ACHN (cell line): ENCODE measurements at places on chromosomes 2 and 18.

DNA sequence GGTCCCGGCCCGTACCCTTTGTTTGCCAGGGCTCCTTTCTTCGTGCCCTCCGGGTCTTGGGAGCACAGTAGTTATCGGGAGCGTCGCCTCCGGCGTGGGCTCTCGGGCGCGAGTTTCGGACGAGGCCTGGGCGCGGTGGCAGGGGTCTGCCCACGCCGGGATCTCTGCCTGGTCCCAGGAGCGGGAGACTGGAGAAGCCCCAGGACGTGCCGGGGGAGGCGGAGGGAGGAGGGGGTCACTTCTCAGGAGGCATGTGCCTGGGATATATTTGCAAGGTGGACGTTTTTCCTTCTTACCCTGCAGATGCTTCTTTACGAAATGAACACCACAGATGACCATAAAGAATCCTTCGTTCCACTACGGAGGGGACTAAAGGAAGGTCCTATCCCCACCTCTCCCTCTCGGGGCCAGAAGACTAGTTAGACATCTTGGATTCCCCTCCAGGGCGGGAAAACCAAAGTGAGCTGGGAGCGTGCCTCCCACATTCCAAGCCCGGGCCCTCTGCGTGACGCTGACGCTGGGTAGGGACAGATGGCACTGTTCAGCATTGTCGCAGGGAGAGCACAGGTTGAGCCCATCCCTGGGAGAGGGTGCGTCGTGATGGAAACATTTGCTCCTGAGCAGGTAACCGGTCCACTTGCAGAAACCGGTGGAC, 483 bp upstream of the FHL2 start:
- no peak for DNase-seq

GRCh38 chr2:27989149-27989548, 98.6 kb downstream of the BABAM2 start:
- peak; percentile 20 for DNase-seq

DNA sequence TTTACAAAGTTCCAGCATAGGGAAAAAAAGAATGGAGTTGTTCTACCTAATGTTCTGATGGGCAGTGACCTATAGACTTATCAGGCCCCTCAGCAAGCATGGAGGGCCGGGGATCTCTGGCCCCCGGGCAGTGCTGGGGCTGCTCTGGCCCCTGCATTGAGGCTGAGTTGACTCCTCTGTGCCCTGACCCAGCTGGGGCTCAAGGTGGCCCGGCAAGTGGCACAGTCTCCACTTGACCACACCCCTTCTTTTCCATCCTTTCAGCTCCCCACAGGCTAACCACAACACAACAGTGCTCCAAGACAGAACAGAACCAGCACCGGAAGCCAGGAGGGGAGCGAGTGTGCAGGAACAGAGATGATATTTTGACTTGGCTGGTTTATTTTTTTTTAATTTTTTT, 19.9 kb downstream of the TOGARAM2 start:
- no peak for DNase-seq

DNA sequence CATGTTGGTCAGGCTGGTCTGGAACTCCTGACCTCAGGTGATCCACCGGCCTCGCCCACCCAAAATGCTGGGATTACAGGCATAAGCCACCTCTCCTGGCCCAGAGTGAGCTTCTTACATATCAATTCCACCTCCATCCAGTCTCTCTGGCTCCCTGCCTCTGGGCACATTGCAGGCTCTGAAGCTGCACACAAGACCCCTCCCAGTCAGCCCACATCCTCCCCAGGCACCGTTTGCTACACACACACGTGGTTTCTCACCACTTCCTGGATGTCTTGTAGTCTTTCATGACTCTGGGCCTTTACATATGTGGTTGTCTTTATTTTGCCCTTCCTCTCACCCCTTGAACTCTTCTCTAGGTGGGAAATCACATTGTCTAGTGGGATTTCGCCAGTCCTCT, 64.0 kb upstream of the CABLES1 start:
- DNase-seq = no peak

GRCh38 chr2:131105950-131106801, 1.0 kb downstream of the PLEKHB2 start:
- DNase-seq = peak; percentile 79

DNA sequence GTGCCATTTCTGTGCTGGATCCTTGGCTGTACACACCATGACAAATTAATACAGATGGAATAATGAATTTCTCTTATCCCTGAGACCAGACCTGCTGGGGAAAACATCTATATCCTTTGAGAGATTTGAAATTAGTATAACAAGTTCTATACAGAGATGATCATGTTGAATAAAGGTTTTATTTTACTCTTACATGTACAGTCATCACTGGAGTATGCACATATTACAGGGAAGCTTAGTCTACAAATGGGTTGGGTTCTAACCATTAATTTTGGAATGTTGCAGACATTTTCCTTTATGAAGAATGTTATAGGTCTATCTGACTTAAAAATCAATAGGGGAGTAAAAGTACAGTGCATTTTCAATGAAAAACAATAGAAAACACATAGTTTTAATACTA, 29.9 kb upstream of the MMADHC start:
- DNase-seq = no peak

GRCh38 chr2:45173513-45173912, 164.3 kb upstream of the SIX2 start:
- peak; percentile 89 for DNase-seq

- DNase-seq = no peak
Measured at GRCh38 chr2:25227576-25227975, 59.2 kb upstream of the POMC start.

- no peak for DNase-seq
Measured at GRCh38 chr2:144004742-144005141, 515.2 kb downstream of the ZEB2 start.

DNA sequence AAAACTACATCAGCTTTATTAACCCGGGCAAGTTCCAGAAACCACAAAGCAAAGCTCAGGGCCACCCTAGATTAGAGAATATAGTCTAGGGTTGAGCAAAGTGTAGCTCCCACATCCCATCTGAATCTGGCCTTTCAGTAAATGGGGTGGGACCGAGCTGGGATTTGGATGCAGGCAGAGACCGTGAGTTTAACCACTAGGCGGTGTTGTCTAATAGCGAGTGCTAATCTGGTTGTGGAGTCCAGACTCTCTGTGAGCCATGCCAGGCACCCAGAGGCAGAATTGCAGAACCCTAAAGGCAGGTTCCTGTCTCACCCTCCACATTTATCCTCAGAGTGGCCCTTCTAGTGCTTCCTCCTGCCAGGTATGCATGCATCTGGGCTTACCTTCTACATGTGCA, 435.9 kb downstream of the TSN start:
- peak; percentile 59 for DNase-seq

- DNase-seq = no peak
Measured at GRCh38 chr2:173669271-173669853, 295.8 kb downstream of the SP3 start.

DNA sequence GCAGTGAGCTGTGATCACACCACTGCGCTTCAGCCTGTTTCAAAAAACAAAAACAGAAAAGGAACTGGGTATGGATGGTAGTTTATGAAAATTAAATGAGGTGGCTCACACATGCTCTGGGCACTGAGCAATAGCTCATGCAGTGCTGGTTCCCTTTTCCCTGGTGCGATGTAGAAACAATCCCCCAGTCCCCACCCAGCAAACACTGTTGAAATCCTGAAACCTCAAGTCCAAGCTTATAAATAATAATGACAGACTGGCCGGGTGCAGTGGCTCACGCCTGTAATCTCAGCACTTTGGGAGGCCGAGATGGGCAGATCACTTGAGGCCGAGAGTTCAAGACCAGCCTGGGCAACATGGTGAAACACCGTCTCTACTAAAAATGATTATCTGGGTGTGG, 55.4 kb upstream of the SMAD2 start:
- DNase-seq = no peak

- no peak for DNase-seq
Measured at GRCh38 chr2:11775384-11775783, 29.0 kb downstream of the LPIN1 start.

DNA sequence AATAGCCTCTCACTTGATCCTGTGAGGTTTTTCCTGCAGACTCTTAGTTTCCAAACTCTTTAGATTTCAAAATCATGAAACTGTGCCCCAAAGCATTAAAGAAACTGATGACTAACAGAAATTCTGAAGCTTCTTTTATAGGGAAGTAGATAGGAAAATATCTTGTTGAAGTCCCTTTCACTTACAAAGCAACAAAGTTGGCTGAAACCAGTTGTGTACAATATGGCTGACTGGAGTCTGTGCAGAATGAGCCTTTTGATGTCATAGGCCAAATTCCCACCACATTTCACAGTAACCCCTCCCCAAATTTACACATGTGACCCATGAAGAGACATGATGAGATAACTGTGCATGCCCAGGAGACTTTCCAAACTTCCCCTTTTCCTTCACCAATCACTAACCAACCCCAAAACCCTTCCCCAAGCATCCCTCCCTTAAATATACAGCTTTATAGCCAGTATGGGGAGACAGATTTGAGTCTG, 61.7 kb upstream of the NCK2 start:
- DNase-seq = no peak

DNA sequence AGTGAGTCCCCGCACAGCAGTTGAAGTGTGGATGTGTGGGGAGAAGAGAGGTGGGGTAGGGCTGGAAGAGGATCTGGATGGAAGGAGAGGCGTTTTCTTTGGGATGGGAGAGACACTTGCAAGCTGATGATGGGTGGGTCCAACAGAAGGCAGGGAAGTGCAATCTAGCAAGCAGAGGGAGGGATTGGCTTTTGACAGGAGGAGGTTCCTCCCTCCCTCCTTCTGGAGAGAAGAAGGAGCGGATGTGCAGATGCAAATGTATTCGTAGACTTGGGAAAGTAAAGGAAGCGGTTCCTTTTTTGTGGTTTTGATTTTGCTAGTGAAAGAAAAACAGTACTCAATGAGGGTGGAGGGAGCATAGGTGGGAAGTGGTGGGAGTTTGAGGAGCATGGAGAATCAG, 48.9 kb downstream of the LAMA3 start:
- DNase-seq = no peak

- no peak for DNase-seq
Measured at GRCh38 chr2:100692906-100693305, 127.0 kb upstream of the NPAS2 start.

DNA sequence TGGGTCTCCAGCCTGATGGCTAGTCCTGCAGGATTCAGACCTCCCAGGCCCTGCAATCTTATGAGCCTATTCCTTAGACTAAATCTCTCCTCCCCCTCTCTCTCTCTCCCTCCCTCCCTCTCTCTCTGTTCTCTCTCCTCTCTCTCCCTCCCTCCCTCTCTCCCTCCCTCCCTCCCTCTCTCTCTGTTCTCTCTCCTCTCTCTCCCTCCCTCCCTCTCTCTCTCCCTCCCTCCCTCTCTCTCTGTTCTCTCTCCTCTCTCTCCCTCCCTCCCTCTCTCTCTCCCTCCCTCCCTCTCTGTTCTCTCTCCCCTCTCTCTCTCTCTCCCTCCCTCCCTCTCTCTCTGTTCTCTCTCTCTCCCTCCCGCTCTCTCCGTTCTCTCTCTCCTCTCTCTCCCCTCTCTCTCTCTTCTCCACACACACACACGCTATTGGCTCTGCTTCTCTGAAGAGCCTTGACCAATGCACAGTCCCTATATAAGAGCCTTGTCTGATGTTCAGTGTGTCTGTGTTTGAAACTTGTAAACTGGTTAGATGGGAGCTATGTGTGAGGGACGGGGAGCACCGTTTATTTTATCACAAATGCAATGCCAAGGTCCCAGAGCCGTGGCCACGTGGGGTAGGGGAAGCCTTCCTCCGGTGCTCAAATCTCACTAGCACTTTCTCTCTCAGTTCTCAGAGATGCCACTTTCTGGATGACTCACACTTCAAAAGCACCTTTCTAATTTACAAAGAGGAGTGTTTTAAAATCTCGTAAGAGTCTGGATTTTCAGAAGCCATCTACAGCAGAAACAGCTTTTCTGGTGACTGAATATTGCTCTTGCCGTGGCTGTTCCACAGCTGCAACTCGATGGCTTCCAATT, 9.4 kb upstream of the PRLH start:
- DNase-seq = no peak

DNA sequence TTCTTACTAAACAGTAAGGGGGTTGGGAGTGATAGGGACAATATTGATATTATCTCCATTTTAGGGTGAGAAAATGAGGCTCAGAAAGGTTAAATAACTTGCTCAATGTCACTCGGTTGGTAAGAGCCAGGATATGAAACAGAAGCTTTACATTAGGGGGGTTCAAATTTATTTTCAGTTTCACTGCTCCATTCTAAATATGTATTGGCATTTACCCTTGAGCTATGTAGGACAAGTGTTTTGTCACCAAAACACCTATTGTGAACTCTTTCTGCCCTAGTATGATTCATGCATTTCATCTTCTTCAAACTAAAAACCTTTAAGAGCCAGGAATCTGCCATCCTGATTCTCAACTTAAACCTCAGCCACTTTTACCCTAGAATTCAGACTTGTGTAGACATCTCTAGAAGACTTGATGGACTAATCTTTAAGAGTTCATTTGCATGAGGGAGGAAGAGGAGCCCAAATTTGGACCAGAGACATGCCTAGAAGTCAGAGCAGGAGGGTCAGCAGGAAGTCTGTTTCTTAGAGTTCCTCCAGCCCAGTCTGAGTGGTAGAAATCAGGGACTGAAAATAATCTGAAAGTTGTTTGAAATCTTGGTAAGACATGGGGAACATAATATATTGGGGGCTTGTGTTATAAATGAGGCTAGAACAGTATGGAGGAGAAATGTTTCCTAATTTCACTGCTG, 129.4 kb upstream of the ATP5MC3 start:
- DNase-seq = no peak

GRCh38 chr2:239146011-239146641, 254.7 kb downstream of the HDAC4 start:
- no peak for DNase-seq

DNA sequence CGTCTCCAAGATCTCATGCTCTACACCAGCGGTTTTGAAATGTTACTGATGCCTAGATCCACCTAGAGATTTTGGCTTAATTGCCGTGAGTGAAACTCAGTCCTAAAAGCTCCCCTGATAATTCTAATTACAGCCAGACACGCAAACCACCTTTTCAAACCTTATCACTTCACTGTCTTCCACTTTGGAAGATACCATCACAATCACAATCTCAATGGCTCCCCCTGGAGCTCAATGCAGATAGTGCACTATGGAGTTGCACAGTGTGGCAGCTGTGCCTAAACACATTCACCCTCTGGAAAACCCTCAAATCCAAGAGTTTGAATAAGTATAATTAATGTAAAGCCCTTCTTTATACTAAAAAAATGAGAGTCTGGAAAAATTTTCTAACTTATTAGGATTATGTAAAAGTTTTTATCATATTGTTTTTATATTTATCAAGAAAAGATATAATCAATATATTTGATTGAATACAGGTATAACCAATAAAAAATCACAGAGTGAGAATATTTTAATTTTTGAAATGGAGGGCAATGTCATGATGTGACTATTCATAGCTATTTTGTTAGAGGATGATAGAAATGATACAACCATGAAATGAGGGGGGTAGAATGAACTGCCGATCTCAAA, 102.9 kb upstream of the SLC8A1 start:
- DNase-seq = peak; percentile 70

- DNase-seq = no peak
Measured at GRCh38 chr2:4775668-4776067, 916.5 kb upstream of the SOX11 start.

- DNase-seq = peak; percentile 61
Measured at GRCh38 chr2:19073522-19073921, 284.9 kb downstream of the OSR1 start.

- no peak for DNase-seq
Measured at GRCh38 chr2:149132339-149132738, 93.8 kb downstream of the LYPD6B start.
